ENCODE measurements at places on chromosomes 5 and 9.

GRCh38 chr5:56207537-56207936 is 25.6 kb downstream of the ANKRD55 start:
- H3K4me1 ChIP-seq: peaks cover 6% of the 10 kb centered on the region
- H3K36me3 ChIP-seq: no peaks in the 10 kb centered on the region
- no peak overlapping the region for H3K27ac ChIP-seq
- H3K27me3 ChIP-seq: no peaks in the 10 kb centered on the region
- H3K4me3 ChIP-seq: no peak overlapping the region
- no peak for DNase-seq

DNA sequence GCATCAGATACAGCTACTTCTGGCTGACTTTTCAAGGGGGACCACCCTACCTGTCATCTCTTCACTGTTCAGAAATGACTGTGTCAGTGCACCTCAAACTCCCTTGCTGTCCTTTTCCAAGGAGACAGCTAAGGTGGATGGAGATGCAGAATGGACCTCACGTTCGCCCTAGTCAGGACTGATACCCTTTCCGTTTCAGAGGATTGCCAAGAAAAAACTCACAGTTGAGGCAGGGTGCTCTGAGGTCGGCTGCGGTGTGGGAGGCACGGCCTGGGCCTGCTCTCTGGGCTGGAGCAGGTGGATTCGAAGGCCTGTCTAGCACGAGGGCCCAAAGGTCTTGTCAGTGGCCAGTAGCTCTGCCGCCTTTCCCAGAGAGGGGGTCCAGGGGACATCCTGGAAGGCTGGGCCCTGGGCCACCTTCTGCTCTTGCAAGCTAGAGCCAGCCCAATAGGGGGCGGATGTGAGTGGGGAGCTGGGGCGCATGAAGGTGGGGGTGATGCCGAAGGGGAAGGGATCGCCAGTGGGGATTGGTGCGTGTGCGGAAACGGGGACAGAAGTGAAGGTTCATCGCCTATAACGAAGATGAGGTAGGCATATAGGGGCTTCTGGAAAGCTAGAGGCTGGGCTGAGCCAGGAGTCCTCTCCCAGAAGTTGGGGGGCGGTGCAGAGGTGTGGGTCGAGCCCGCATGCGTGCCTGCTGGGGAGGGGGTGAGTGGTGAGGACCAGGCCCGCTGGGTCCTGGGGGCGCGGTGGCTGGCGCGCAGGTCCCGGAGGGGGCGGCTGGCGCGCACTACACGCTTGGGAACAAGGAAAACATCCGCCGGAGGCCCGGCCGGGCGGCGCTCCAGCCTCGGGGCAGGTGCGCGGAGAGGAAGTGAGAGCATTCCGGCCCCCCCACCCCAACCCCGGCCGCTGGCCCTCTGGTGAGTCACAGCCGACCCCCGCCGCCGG is 2.5 kb upstream of the MSMP start:
- H3K4me3 ChIP-seq: peak overlapping the region; percentile 30
- H3K27ac ChIP-seq: peak overlapping the region; percentile 92
- peaks cover 3% of the 10 kb centered on the region for H3K4me1 ChIP-seq
- peak; percentile 63 for DNase-seq
- H3K36me3 ChIP-seq: peaks cover 52% of the 10 kb centered on the region

DNA sequence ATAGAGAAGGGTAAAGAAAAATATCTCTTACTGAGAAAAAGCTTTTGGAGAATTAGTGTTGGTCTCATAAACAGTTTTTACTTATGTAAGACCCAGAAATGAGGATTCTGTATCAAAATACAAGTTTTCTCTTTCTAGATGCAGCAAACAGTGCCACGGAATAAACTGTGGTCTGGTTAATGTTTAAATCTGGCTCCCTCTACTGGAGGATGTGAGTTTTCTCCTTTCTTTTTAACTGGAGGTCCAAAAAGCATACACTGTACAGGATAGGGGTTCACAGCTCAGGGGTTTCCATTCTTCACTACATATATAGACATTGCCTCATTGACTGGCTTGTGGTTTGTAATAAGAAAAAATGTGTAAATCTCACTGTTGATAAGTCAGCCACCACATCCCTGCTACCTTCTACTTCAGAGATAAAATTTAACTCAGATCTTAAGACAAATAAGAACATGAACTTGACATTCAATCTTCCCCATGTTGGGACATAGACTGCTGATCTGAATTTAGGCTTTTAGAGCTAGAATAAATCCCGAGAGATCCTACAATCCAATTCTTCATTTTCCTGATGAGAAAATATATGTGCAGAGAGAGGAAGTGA is 98.9 kb downstream of the CFAP95 start:
- H3K4me1 ChIP-seq: no peaks in the 10 kb centered on the region
- H3K27me3 ChIP-seq: no peaks in the 10 kb centered on the region
- no peaks in the 10 kb centered on the region for H3K36me3 ChIP-seq
- H3K4me3 ChIP-seq: no peak overlapping the region
- no peak overlapping the region for H3K27ac ChIP-seq
- DNase-seq: peak; percentile 35

GRCh38 chr5:10307206-10308148 is at the start of gene CMBL:
Gene CMBL (minus strand): TSS chr5:10307902. CDS start chr5:10290762, 17,140 bp downstream.
- H3K27ac ChIP-seq: no peak within 1 kb of the TSS
- H3K36me3 ChIP-seq: no peaks in the 10 kb centered on the region
- H3K27me3 ChIP-seq: peaks cover 2% of the 10 kb centered on the region
- H3K4me1 ChIP-seq: no peaks in the 10 kb centered on the region
- DNase-seq: no peak
- H3K4me3 ChIP-seq: peak within 1 kb of the TSS; percentile 82

- H3K36me3 ChIP-seq: no peaks in the 10 kb centered on the region
- no peaks in the 10 kb centered on the region for H3K27me3 ChIP-seq
- no peaks in the 10 kb centered on the region for H3K4me1 ChIP-seq
These were observed 12.3 kb upstream of the MTMR12 start for GRCh38 chr5:32325062-32325461.

GRCh38 chr9:137396227-137396626 is 26.7 kb downstream of the EXD3 start:
- DNase-seq: no peak
- peaks cover 3% of the 10 kb centered on the region for H3K4me1 ChIP-seq
- H3K27ac ChIP-seq: no peak overlapping the region
- H3K4me3 ChIP-seq: no peak overlapping the region
- peaks cover 2% of the 10 kb centered on the region for H3K36me3 ChIP-seq

GRCh38 chr9:87581513-87581912 is 83.8 kb downstream of the DAPK1 start:
- H3K27me3 ChIP-seq: no peaks in the 10 kb centered on the region
- no peaks in the 10 kb centered on the region for H3K36me3 ChIP-seq
- H3K4me3 ChIP-seq: no peak overlapping the region
- peaks cover 1% of the 10 kb centered on the region for H3K4me1 ChIP-seq
- no peak for DNase-seq
